ENCODE measurements at places on chromosomes 7 and 10.

GRCh38 chr7:106050746-106051117 lies 61.4 kb downstream of the SYPL1 start:
- no peak for DNase-seq

GRCh38 chr7:48887500-48887899 lies 36.8 kb upstream of the CDC14C start:
- DNase-seq: no peak

- DNase-seq: no peak
These were observed 26.2 kb downstream of the VSIR start for GRCh38 chr10:71747039-71747531.

GRCh38 chr7:81845744-81846241 lies 75.9 kb upstream of the HGF start:
- no peak for DNase-seq

- no peak for DNase-seq
These were observed 342.6 kb upstream of the ZMIZ1 start for GRCh38 chr10:78726171-78726570.

- no peak for DNase-seq
These were observed 613.9 kb upstream of the CELF2 start for GRCh38 chr10:10403762-10404161.

DNA sequence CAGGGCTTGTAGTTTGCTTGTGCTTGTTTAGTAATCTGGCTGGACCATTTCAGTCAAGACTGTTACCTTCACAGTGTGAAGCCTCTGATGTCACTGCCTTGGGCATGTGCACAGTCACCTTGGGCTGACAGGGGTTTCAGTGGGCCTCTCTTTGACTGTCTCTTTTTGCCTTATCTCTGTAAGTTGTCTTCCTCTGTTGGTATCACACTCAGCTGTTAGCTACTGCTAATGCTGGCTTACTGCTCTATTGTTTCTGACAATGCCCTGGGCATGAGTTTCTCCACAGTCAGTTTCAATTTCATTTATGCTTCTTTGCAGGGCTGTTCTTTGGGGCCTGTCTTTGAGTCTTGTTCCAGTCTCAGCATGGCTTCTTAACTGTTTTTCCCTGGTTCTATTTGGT lies 201.9 kb upstream of the SHH start:
- DNase-seq: no peak

GRCh38 chr7:92797284-92797683 lies 39.1 kb downstream of the CDK6 start:
- DNase-seq: no peak

GRCh38 chr10:118508355-118508754 lies 87.1 kb downstream of the PRLHR start:
- DNase-seq: no peak

GRCh38 chr10:76049581-76050290 lies 618.3 kb downstream of the LRMDA start:
- no peak for DNase-seq

DNA sequence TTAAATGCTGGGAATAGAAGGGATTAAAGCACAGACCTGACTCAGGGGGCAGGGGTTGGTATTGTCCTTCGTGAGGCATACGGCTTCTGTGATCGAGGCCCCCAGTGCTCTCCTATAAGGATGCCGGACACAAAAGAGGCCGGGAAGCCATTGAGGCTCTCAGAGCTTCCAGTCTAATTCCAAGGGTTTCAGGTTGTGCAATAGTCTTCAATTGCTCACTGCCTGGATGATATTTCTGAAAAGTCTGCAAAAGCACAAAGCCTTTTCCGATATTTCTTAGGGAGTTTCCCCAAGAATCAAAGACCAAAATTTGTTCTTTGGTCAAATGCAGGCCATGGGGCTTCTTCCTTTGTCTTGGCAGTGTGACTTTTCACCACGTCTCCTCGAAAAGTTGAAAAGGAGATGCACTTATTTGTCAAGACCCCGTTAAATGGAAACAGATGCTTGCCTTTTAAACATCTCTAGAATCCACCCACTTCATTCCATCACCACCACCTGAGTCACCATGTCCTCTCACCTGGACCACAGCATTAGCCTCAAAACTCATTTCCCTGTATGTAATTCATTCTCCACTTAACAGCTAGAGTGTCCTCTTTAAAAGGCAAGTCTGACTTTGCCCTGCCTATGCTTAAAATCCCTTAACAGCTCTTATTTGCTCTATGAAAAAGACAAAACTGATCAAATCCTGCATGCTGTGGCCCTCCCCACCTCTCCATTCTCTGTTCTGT lies 134.8 kb upstream of the NAMPT start:
- no peak for DNase-seq

- DNase-seq: no peak
These were observed 543.1 kb downstream of the HTR7 start for GRCh38 chr10:90314718-90315117.

- no peak for DNase-seq
These were observed 11.1 kb upstream of the SEC24C start for GRCh38 chr10:73732931-73733623.

- no peak for DNase-seq
These were observed 363.9 kb downstream of the MALRD1 start for GRCh38 chr10:19412531-19412930.

GRCh38 chr7:21480693-21481403 lies 53.0 kb downstream of the SP4 start:
- DNase-seq: no peak

GRCh38 chr10:103837370-103838069 lies 17.9 kb downstream of the SH3PXD2A start:
- DNase-seq: no peak

DNA sequence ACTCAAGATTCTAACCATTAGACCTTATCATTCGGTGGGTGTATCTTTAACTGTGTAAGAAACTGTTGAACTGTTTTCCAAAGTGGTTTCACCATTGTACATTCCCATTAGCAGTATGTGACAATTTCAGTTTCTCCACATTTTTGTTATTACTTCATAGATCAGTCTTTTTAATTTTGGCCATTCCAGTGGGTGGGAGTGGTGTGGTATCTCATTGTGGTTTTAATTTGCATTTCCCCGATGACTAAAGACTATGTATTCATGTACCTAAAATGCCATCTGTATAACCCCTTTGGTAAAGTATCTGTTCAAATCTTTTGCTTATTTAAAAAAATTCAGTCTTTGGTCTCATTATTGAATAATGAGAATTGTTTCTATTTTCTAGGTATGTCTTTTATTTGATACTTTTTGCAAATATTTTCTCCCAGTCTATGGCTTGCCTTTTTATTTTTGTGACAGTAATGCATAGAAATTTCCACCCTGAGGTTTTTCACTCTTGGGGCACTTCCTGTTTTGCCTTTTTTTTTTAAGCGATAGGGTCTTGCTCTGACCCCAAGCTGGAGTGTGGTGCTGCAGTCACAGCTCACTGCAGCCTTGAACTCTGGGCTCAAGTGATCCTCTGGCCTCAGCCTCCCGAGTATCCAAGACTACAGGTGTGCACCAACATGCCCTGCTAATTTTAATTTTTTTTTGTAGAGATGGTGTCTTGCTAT lies 141.1 kb upstream of the ITGB1 start:
- DNase-seq: no peak

GRCh38 chr10:80506189-80506575 lies 31.5 kb upstream of the SH2D4B start:
- DNase-seq: no peak

DNA sequence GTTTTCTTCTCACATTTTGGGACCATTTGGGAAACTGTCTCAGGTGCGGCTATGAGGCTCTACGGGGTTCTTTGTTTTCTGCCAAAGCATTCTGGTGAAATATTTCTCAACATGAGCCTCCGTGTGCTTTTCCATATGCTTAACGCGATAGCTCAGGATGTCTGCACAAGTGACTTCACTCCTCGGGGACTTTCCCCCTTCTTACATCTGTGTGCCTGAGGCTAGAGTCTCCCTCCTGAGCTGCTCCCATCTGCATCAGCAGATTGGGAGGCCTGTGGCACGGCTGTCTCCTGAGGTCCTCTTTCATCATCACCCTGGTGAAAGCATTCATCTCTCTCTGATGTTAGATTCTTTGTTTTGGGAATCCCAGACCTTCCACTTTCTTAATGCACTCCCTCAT lies 1190.9 kb downstream of the TYW1 start:
- DNase-seq: no peak

GRCh38 chr7:92231-92674 lies 100.1 kb upstream of the FAM20C start:
- DNase-seq: no peak

GRCh38 chr10:59138052-59138451 lies 38.4 kb upstream of the PHYHIPL start:
- DNase-seq: no peak

DNA sequence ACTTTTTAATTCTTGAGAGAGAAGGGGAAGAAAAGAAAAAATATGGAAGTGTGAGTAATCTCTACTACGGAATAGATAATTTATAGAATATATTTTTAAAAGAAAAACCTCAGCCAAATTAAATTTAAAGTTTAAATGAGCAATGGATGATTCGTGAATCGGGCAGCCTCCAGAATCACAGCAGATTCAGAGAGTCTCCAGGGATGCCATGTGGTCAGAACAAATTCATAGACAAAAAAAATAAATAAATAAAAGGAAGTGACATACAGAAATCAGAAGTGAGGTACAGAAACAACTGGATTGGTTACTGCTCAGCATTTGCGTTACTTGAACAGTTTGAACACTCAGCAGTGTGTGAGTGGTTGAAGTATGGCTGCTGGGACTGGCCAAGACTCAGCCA lies 53.0 kb downstream of the PHYHIPL start:
- no peak for DNase-seq

GRCh38 chr7:130430841-130431666 lies 9.8 kb downstream of the CEP41 start:
- DNase-seq: no peak

DNA sequence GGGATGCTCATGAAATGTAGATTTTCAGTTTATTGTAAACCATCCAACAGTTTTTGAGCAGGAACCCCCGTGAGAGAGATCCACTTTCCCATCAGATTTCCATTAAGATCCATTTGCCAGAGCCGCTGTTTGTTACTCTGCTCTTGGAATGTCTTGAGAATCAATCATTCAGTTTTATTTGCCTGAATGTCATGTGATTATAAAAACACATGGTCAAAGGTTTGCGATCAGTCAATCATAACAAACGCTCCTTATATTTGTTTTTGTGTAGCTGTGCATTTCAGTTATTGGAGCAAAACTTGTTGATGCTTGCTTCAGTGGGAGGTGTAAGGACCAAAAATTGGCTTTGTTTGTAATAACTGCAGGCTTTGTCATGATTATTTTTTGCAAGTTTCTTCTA lies 155.8 kb upstream of the RHOBTB1 start:
- no peak for DNase-seq

- DNase-seq: no peak
These were observed 20.5 kb downstream of the STRA8 start for GRCh38 chr7:135253851-135254771.

- DNase-seq: no peak
These were observed 1.8 kb downstream of the GNAT3 start for GRCh38 chr7:80510021-80510420.

DNA sequence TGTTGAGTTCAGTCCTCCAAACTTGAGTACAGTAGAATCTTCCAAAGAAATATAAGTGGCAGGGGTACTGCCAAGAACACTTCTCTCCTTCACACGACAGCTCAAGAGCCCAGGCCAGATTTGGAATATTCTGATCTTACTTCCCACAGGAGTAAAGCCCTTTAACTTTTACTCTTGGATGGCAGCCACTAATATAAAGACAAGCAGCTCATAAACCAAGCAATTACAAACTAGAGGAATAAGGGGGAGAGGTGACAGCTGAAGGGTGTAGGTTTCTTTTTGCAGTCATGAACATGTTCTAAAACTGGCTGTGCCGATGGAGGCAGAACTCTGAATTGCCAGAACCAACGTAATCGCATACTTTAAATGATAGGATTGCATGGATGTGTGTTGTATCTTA lies 74.8 kb downstream of the SVIL start:
- DNase-seq: no peak

GRCh38 chr10:43202224-43202656 lies 64.0 kb downstream of the CSGALNACT2 start:
- peak; percentile 23 for DNase-seq

GRCh38 chr7:143177374-143178119 lies 5.7 kb upstream of the TAS2R39 start:
- DNase-seq: no peak

DNA sequence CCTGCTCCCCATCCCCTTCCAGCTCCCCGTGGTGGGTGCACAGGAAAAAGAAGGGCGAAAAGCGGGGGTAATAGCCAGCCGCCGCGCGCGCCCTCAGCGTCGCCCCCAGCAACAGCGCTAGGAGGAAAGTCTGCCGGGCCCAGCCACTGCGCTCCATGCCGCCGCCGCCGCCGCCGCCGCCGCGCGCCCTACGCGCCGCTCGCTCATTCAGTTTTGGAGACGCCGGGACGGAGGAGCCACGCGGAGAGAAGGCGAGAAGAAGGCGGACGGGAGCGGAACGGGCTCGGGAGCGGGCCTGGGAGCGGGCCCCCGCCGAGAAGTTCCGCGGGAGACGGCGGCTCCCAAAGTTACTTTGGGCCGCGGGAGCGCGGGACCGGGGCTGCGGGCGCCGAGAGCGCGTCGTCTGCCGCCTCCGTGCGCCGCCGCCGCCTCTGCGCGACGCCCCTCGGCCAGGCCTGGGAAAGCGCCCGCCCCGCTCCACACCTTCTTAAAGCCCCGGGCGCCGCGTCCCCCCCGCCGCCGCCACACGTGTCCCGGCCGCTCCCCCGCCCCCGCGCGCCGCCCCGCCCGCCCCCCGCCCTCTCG lies at the start of gene RELN:
Gene RELN (minus strand): TSS at position 459 of the 585 bp plus-strand sequence. CDS start 302 bp downstream, at position 157.
- no peak for DNase-seq

DNA sequence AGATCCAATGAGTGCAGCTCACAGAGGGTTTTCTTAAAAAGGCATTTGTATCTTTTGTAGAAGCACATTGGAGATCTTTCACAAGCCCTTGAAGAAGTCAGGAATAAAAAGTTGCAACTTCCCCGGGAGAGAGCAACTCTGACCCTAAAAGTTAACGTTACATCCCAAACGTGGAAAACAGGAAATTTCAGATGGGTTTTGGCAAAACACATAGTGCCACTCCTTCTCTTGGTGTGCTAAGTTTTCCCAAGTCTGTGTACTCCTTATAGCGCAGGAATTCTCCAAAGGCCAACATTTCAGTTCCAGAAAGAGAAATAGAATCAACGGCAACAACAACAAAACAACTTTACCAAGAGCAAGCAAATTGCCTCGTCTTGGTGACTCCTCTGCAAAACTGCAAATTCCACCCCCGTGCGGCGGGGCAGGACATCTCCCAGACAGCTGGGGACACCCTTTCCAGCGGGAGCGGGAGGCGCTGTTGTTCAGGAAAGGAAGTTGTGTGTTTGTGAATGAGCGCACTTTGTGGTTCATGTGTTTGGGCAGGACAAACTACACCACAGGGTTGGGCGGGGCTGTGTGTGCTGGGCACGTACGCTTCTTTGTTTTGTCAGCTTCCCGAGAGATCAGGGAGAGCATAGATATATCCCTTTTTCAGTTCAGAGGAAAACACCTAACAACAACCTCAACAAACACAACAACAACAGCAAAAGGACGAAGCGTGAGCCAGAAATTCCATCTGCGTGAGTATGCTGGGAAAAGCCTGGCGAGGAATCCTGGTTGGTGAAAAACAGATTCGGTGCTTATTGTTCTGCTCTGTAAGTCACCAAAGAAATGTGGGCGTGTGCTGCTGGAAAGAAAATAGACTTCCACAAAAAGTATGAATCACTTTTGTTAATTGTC lies 294.7 kb upstream of the PITRM1 start:
- DNase-seq: no peak

All from T-helper 9 cell (primary cell).